ENCODE measurements at places on chromosomes 6 and 20.

GRCh38 chr20:3733119-3733995 lies 872 bp downstream of the HSPA12B start:
- DNase-seq: no peak

DNA sequence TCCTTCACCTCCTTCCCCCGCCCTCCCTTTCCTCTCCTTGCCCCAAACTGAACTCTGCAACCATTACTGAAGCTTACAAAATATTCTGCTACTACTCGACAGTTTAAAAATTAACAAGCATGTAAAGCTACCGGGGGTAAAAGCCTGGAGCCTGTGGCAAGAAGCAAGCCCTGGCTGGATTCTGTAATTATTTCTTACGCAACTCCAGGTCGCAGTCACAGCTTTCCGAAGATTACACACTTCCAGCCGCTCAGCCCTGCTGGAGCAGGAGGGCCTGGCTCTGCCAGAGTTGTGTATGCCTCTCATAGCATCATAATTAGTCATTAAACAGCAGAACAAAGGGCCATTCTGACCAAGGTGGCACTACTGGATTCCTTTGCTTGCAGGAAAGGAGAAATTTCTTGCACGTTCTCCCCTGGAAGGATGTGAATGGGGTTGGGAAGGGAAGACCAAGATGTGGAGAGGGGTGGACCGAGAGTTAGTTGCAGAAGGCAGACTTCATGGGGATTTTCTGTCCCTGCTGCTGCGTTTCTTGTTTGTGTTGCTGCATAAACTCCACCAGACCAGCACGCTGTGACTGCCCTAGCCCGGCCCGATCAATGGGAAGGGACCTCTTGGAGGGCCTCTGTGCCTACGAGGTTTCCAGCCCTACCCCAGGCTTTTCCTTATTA lies 23.6 kb downstream of the FOXQ1 start:
- DNase-seq: peak; percentile 91

GRCh38 chr6:114194362-114195026 lies 148.3 kb downstream of the HS3ST5 start:
- peak; percentile 25 for DNase-seq

- peak; percentile 35 for DNase-seq
Observed at GRCh38 chr6:127554435-127555006, 22.5 kb upstream of the C6orf58 start.

Measured in AG10803 (cell line).